Hematopoietic multipotent progenitor cell treated with erythropoietin and hydrocortisone succinate and interleukin-3 and kit ligand, for 8 days (in vitro differentiated cells): ENCODE measurements at places on chromosomes 1 and 21.

- peak; percentile 19 for DNase-seq
Observed at GRCh38 chr1:43569175-43569574, 38.5 kb downstream of the PTPRF start.

DNA sequence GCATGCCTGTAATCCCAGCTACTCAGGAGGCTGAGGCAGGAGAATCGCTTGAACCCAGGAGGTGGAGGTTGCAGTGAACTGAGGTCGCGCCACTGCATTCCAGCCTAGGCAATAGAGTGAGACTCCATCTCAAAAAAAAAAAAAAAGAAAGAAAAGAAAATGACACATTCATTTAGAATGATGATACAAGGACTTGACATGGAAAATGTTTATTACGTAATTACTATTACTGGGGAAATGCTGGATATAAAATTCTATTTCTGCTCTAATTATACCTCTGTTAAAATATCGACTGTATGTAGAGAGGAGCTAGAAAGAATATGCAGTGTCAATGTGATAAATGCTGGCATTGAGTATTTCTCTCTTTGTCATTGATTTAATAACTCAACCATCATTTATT, 54.7 kb upstream of the CTPS1 start:
- no peak for DNase-seq

DNA sequence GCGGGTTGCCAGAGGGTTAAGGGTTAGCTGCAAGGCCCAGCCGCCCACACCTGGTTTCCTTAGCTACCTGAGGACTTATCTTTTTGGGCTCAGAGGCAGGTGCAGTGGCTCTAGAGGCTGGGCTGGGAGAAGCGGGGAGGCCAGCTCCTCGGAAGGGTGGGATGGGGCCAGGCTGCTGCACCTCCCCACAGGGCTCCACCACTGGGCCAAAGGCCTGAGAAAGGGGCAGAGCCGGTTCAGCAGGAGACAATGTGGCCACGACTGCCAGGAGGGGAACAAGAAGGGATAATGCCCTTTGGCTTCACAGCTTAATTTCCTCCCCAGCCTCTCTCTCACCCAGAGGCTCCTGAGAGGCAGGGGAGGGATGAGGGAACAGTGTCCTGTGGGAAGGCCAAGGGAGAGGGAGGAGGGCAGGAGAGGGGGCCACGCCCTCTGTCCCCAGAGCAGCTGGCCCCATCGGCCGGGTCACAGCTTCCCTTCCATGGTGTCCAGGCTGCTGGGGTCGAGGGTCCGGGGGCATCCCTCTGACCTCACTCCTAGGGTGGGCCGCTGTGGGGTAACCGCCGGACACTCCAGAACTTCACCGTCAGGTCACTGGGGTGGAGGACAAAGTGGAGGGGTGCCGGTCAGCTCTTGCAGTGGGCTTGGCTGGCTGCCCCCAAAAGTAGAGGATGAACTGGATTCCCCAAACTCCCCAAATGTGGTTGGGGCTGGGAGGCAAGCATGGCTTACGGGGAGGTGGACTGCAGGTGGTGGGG, 50.4 kb downstream of the KIF21B start:
- no peak for DNase-seq

DNA sequence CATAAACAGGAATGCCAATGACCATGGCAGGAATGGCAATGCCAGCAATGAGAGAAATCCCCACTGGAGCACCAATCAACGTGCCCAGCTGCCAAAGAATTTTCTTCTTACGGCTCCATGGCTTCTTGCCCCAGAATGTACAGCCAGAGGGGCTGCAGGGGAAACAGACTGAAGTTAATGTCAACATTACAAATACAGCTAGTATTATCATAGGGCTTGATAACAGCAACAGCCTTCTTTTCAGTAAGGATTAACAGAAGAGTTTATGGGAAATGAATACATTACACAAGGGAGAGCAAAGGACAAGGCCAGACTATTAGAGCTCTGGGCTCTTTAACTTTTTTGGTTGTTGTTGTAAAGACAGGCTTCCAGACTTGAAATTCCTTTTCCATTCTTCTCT, 18.2 kb downstream of the RNF19B start:
- DNase-seq = no peak

- no peak for DNase-seq
Observed at GRCh38 chr1:160438935-160439334, 38.6 kb downstream of the VANGL2 start.

DNA sequence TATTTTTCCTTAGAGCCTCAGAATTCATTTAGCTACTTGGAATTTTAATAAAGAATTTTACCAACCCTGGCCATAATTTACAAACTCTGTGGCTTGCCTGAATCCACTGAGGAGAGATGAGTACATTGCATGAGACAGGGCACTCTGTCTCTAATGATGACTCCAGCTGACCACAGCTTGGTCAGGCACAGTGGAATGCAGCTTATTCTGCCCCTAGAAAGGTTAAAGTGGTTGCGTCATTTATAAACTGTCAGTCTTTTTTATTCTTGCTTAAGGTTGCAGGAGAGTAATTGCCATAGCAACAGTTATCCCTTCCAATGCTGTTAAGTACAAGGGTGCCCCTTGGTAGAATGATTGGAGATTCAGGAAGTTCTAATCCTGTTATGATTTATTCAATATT, 28.3 kb downstream of the PDE4B start:
- no peak for DNase-seq

DNA sequence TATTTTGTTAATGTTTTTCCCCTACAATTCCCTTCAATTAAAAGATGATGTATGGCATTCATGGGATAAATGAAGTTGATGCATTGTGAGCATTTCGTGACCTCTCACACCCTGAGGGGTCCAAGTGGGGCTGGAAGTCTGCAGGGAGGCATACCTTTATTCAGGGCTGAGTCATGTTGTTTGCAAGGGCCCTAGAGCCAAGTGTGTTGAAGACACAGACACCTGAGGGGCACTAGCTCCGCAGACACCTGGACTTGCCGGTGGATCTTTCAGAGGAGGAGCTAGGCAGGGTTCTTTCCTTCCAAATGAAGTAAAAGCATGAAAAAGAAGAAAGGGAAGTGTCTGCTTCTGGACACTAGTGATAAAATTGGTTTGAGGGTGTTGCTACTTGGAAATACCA, 57.0 kb upstream of the RGS7 start:
- no peak for DNase-seq

DNA sequence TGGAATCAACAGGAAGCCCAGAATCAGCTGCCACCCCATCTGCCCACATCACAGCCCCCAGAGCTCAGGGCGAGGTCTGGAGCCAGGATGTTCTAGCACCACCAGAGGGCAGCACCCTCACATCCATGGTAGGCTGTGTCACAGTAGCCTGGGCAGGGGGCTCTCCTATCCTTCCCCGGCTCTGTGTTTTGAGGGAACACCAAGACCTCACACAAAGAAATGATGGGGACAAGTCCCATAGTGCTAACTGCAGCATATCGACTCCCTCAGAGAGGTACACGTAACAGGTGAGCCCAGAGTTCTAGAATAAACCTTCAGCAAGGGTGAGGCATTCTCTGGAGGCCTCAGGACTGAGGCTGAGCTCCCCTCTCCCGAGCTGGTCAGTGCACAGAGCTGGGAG, 2.3 kb upstream of the KCNC4 start:
- peak; percentile 49 for DNase-seq

GRCh38 chr1:226546926-226547325, 1.6 kb upstream of the STUM start:
- no peak for DNase-seq

GRCh38 chr1:154846565-154847442, 23.3 kb downstream of the KCNN3 start:
- DNase-seq = no peak

DNA sequence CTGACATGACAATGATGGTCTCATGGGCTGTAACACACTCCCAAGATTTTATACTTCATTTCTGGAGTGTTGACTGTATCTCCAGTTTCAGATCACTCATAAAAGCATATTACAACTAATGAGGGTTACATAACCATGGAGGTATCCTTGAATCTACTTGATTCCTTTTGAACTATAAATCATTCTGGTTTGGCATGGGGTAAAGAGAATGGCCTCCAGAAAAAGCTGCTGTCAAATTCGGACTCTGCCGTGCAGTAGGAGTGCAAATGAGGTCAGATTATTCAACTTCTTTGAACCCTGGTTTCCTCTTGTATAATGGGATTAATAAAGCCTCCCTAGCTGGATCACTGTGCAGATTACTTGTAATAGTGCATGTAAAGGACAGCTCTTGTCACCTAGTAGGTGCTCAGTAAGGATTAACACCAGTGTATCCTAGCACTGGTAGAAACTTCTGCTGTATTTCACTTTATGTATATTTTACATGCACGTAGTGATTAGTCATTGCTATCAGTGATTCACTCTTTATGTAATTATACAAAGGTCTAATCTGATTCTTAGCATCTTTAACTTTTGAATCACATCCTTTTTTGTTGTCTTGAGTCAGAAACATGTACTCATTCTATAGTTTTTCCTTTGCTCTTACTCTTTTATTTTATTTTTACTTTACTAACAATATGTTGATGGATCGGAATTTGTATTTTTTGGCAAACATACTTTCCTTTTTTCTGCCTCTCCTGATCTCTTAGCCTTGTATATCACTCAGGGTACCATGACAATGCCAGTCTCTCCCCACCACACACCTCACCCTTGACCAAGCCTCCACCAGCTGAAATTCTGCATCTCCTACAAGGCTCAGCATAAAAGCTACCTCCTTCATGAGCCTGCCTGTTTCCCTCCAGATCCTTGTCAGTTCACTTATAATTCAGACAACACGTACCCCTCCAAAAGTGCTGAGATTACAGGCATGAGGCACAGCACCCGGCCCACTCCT, 3.2 kb downstream of the LRRC8C start:
- DNase-seq = no peak

GRCh38 chr1:84156210-84156621, 12.1 kb downstream of the PRKACB start:
- no peak for DNase-seq

DNA sequence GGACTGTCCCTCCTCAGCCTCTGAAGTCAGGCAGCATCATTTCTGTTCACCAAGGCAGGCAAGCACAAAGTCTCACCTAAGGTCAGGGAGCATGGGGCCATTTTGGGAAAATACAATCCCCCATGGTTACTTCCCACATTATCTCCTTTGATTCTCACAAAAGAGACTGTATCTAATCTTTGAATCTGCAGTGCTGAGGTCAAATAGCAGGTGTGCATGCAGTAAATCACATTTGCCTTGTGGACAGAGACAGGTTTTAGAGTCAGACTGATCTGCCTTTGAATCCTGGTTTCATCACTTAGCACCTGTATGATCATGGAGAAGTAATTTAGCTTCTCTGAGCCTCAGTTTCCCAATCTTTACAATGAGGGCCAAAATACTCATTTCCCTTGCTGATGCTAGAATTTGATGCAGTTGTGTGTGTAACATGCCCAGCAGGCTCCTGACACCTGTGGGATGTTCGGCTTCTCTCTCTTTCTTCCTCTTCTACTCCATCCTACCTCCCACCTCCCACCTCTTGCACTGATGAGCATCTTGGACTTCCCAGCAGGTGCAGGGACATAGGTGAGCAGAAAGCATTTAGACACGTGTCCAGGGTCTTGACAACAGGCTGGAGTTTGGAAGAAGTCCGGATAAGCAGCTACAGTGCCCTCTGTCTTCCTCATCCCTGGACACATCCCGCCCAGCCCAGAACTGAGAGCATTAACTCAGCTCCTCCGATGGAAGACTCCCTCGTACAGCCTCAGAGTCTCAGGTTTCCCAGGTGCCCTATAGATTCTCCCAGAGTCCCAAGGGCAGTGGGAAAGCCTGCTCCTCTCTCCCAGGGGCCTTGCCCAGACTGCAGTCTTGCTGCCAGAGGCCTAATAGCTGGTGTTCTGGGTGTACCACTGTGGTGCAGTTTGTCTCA, 18.9 kb downstream of the NENF start:
- DNase-seq = no peak

GRCh38 chr1:89995598-89996449, 914 bp downstream of the ZNF326 start:
- DNase-seq = peak; percentile 62

DNA sequence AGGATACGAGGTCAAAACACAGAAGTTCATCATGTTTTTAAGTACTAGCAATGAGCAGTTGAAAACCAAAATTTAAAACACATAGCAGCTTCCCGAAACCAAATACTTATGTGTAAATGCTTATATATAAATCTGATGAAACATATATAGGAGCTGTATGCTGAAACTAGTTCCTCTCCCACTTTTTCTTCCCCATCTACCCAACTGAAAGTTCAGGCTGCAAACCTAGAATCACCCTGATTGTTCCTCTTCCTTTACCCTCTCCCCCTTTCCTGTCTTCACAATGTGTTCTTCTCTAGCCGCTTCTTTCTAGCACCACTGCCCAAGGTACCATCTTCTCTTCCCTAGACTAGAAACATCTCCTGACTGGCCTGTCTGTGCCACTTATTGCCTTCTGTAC, 90.6 kb downstream of the ST3GAL3 start:
- DNase-seq = no peak

GRCh38 chr1:78088015-78088414, 42.2 kb downstream of the GIPC2 start:
- DNase-seq = no peak

DNA sequence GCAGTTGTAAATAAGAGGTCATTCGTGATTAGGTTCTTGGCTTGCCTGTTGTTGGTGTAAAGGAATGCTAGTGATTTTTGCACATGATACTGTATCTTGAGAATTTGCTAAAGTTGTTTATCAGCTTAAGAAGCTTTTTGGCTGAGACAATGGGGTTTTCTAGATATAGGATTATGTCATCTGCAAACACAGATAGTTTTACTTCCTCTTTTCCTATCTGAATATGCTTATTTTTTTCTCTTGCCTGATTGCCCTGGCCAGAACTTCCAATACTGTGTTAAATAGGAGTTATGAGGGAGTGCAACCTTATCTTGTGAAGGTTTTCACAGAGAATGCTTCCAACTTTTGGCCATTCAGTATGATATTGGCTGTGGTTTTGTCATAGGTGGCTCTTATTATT, 576.1 kb upstream of the RGS18 start:
- peak; percentile 57 for DNase-seq

DNA sequence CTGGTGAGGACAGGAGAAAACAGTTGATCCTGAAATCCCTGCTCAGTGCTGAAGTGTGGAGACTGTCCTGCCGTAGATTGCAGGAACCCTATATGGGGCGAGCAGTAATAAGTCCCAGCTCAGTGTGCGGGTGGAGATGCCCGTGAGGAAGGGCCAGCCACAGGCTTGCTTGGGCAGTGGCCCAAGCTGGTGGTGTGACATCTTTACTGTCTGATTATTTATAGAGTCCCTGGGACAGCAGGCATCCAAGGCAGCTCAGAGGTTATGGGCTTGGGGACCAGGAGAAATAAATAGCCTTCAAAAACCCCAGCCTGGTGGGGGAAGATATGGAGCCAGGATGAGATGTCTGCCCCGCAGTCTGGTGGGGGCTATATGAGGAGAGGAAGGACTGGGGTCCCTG, 170.7 kb upstream of the POU3F1 start:
- no peak for DNase-seq

- DNase-seq = no peak
Observed at GRCh38 chr21:37074546-37074945, 1.5 kb downstream of the TTC3 start.

GRCh38 chr1:28108001-28108400, 19.6 kb upstream of the EYA3 start:
- DNase-seq = no peak

- no peak for DNase-seq
Observed at GRCh38 chr1:84254703-84255238, 46.7 kb upstream of the SAMD13 start.
